Hematopoietic multipotent progenitor cell (in vitro differentiated cells): ENCODE measurements at places on chromosomes 6 and 20.

GRCh38 chr20:23410916-23411695 is 10.2 kb downstream of the NAPB start:
- DNase-seq, result no peak

GRCh38 chr6:134097114-134097707 is 44.8 kb upstream of the SLC2A12 start:
- DNase-seq, result peak; percentile 26

- no peak for DNase-seq
These were observed 12.5 kb downstream of the CST7 start for GRCh38 chr20:24961384-24962181.

DNA sequence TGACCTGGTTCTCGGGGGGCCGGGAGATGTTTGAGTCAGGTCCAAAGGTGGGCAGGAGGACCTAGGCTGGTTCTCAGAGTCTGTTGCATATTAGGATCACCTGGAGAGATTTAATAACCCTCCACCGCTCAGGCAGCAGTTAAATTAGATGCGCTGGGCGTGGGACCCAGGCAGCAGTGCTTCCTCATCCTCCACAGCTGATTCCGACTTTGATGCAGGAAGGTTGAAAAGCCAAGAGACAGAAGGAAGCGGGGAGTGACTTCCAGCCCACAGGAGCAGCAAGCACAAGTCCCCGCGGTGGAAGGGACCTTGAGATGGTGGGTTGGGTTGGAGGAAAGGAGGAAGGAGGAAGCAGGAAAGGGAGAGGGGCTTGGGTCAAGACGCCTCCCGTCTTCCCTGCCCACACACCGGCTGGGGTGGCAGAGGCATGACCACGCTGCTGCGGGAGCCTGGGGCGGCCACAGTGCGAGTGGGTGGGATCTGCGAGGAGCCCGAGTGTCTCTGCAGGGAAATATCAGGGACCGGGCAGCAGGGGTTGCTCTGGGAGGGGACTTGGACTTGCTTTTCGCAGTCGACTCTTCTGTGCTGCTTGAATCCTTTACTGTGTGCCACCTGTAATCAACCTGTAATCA is 146.0 kb downstream of the PHACTR3 start:
- DNase-seq, result no peak

GRCh38 chr20:34084227-34084923 is 27.7 kb downstream of the EIF2S2 start:
- no peak for DNase-seq

DNA sequence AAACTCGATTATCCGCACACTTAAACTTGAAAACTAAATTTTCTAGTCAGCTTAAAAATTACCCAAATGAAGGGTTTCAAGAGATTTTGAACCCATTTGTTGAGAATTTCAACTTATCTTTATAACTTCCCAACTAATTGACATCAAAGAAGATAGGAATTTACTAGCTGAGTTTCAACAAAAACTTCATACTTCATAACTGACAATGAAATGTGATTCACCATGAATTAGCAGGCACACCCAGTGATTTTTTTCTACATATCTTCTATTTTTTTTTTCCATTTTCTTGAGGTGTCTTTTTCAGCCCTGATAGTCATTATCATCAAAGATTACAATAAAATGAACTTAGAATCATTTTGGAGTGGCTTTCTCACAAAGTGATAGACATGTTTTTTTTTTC is 26.7 kb downstream of the TNFAIP3 start:
- DNase-seq, result no peak

DNA sequence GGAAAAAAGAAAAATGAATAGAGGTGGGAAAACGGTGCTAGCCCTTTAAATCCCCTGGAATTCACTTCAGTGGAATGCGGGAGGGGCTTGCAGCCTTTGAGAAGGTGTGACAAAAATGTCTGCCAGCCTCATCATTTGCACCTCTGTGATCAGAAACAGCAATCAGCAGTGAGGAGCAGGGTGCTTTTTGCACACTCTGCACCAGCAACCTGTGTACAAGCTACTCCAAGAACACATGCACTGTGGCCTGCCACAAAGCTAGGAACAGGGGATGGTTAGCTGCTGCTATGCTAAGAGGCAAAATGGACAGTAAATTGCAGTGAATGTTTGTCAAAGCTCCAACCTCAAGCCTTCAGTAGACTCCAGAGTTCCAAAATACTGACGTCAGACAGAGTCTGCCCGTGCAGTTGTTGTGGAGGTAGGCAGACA is 29.7 kb downstream of the GINS1 start:
- no peak for DNase-seq

GRCh38 chr20:4076033-4076432 is 60.7 kb upstream of the RNF24 start:
- DNase-seq, result no peak

GRCh38 chr20:43878776-43879175 is 35.9 kb upstream of the TOX2 start:
- DNase-seq, result no peak

DNA sequence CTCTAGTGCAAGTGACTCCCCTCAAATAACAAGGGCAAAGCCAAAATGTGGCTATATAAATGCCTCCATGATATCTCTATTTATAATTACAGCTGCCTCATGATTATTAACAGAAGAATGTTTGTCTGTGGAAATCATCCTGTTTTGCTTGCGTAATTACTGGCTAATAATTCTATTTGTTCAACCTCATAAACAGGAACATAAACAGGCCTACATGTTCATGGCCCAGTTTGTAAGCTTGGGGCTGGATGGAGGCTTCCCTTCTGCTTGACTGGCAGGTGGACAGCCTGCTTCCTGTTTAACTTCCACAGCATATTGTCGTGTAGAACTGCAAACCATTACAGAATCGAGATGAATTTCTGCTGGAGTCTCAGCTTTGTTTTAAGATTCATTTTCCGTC is 766.0 kb upstream of the MAP3K7 start:
- DNase-seq, result no peak

DNA sequence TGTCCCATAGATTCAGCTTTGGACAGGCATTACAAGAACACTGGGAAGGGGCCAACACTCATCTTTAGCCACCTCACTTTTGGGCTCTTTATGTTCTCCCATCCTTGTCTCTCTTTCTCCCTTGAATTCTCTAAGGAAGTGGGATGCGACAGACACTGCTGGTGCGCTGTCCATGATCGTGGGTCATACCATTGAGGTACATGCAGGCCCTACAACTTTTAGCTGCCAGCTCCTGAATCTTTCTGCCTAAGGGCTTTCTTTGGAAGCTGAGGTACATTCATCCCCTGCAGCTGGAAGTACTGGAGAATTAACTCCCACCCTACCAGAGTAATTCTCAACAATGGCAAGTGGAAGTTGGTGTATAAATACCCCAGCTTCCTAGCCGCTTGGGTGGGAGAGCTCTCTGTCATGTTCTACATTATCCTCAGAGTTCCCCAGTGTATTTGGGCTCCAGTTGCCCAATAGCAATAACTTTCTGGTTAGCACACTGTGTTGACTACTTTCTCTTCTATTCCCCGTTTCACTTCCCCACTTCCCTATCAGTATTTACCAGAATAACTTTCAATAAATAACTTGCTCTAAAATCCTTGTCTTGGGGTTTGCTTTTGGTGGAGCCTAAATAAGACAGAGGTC is 309.4 kb upstream of the RNF24 start:
- no peak for DNase-seq

GRCh38 chr6:7390226-7390878 is 744 bp downstream of the RIOK1 start:
- DNase-seq, result no peak

DNA sequence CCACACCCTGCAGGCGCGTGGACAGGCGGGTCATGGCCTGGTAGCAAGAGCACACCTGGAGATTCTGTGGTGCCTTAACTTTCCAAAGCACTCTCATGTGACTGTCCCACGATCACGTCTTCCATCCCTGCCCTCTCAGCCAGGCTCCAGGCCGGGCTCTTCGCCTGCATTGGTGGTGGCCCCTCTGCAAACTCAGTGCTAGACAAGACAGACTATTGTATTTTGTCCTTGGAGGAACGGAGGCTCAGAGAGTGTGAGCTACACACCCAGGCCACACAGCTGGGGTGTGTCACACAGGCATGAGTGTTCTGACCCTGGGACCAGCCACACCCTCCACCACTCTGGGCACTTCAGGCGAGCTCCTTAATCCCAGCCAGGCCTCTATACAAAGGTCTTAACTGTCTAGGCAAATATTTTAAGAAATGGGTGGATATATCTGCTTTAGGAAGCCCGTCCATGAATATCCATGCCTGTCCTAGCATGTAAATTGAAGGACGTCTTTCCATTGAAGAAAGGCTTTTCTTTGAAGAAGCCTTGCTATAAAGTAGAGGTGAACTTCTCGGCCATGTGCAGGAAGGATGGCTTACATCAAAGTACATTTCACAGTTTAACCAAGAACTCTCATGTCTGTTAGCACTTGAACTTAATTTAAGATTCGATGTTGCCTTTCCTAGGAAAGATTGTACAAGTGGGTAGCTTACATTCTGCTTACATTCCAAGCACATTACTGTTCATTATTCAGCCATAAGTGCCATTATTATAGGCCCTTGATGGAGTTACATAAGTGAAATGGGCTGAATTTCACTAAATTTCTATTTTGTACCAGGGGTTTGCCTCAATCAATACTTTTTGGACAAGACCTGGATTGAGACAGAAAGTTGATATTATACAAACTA is 263.9 kb downstream of the DLL1 start:
- no peak for DNase-seq

- no peak for DNase-seq
These were observed 225.4 kb upstream of the PREP start for GRCh38 chr6:105628156-105628860.

DNA sequence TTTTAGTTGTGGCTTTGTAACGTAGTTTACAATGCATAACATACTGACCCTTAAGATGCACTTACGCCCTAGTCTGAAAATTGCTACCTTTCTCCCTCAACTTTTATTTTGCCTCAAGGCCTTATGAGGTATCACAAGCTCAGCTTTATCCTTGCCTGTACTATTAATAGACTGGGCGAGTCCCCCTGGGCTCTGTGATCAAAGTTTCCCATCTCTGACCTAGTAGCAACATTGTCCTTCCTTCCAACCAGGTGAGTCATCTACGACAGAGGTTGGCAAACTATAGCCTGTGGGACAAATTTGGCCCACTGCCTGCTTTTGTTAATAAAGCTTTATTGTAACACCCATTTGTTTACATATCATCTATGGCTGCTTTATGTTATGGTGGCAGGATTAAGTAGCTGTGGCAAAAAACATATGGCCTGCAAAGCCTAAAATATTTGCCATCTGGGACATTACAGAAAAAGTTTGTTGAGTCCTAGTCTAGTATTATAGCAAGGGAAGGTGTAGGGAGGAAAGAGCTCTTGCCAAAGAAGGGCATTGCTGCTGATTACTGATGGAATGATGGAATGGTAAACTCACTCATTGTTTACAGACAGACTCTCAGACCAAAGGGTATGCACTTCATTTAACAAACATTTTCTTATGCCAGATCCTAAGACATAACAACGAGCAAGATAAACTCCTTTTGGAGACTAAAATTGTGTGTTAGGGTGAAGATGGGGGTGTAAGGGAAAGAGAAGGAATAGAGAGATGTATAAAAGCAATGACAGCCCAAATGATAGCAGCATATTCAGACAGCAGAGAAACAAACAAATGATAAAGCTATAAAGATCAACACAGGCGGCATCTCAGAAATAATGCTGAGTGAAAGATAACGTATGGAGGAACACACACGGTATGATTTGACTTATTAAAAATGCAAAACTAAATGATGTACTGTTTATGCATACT is 74.2 kb downstream of the SLC22A23 start:
- DNase-seq, result no peak

GRCh38 chr6:169222126-169222525 is 31.5 kb downstream of the THBS2 start:
- DNase-seq, result no peak

- DNase-seq, result peak; percentile 62
These were observed 1.7 kb downstream of the ULBP1 start for GRCh38 chr6:149965194-149966020.

DNA sequence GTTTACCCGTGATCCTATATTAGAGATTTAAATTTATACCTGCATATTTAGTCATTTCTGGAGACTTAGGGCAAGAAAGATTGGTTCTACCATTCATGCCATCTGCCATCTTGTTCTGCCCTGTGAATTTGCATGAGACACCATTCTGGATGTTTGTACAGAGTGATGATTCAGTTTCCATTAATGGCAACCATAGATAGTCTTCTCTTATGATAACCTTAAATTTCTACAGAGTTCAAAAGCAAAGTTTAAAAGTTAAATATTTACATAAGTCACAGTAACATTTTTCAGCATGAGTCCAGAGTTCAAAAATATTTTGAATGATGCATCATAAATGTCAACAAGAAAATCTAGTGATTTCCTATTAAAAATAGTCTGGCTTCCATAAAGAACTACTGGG is 23.2 kb downstream of the PLCB1 start:
- DNase-seq, result no peak

DNA sequence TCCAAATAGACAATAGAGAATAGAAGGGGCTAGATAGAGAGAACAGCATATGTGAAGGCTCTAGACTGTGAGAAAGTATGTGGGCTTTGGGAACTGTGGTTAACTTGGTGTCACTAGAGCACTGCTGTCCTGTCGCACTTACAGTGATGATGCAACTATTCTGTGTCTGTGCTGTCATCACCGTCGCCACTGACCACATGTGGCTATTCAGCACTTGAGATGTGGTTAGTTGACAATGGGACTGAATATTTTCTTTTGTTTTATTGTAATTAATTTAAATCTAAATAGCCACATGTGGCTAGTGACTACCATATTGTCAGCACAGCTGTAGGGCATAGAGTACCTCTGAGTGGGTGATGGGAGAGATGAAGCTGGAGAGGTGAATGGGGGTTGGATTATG is 39.0 kb upstream of the IFNGR1 start:
- DNase-seq, result no peak

- DNase-seq, result no peak
These were observed 342.2 kb downstream of the CDH26 start for GRCh38 chr20:60300374-60300773.

DNA sequence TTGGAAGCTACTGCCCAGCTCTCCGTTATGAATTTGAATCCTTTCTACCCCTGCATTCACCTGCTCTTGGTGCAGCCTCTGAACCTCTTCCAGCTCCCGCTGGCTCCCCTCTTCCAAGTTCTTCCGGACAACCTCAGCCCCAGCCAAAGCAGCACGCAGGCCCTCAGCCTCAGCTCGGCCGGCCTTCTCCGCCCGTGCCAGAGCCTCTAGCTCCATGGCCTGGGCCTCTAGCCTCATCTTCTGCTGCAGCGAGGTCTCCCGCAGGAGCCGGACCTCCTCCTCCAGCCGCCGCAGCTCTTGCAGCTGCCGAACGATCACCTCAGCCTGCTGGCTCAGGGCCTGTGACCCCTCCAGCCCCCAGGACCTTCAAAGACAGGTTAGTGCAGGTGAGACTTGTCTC is 3.2 kb downstream of the CCHCR1 start:
- no peak for DNase-seq
